ENCODE measurements at places on chromosomes 4 and X.

DNA sequence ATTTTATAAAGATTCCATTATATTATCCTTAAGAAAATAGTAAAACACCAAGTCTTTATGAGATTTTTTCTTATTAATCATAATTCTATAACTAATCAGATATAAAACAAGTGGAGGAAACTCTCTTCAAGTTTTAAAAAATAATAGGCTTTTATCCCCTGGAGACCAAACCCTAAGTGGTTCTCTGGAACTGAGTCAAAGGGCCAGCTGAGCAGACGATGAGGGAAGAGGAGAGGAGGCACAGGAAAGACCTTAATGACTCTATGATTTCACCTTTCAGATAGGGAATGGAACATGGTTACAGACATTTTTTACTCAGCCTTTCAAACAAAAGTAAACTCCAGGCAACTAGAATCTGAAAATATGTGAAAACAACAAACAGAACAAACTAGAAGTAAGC lies 201.8 kb downstream of the SLC39A8 start:
- no peak for DNase-seq

DNA sequence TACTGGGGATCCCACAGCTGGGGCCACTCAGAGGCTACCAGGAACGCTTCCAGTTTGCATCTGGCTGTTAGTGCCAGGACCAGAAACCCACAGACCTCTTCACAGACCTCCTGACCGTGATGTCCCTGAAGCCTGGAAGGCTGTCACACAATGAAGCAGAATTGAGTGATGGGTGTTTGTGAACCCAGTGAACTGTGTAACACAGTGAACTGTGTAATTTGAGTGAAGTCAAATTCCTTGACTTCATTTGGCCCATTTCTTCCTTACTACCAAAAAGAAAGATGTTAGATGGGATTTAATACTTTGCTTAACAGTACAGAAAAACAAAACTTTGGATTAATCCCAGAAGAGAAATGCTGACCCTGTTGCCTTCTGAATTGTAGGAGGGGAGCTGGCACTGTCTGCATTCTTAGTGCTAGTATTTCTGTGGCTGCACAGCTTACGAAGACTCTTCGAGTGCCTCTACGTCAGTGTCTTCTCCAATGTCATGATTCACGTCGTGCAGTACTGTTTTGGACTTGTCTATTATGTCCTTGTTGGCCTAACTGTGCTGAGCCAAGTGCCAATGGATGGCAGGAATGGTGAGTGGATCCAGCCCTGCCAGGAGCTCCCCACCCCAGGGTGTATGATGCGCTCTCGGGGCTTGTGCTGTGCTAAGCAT lies 17.8 kb downstream of the SRD5A3 start:
- DNase-seq: no peak

DNA sequence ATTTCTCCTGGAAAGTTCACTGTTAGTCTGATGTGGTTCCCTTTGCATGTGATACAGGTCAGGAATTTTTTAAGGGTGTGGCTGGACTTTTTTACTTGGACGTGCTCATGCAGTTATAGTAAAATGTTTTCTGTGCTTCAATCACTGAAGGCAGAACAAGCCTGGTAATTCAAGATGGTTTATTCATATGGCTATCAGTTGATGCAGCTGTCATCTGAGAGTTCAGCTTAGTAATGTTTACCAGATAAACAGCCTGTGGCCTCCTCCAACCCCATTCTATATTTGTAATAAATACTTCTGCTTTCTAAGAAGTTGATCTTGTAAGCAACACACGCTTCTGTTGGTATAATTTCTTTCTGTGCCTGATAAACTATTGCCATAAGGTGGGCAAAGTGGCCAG lies 2105.9 kb downstream of the ARAP2 start:
- no peak for DNase-seq

GRCh38 chr4:158850371-158850770 lies 81.5 kb downstream of the FNIP2 start:
- no peak for DNase-seq
